Esophagus squamous epithelium (tissue), 5 donors: ENCODE measurements at places on chromosomes 13 and 19.

- DNase-seq: no peak
Measured at GRCh38 chr13:42873081-42873480, 91.7 kb downstream of the FAM216B start.

GRCh38 chr13:75652726-75653125 lies 16.6 kb downstream of the LMO7 start:
- no peak for DNase-seq

DNA sequence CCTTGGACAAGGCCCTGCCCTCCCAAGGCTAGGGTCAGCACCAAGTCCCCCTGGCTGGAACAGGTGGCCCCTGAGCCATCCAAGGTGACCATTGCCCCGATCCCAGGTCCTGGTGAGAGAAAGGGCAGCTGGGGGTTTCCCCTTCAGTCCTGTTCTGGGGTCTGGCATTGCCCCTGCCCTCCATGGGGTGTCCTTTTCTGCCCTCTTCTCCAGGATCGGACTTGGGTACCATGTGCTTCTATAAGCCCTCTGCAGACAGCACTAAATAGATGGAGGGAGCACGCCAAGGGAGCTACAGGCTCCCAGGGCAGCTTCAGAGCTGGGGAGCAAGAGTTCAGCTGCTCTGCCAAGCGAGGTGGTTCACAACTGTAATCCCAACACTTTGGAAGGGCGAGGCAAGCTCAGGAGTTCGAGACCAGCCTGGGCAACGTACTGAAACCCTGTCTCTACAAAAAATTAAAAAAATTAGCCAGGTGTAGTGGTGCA lies 13.5 kb upstream of the KCNN1 start:
- DNase-seq: no peak

- no peak for DNase-seq
Measured at GRCh38 chr13:48501705-48502104, 31.2 kb downstream of the RCBTB2 start.

- no peak for DNase-seq
Measured at GRCh38 chr19:45137179-45137761, 23.5 kb downstream of the NKPD1 start.

DNA sequence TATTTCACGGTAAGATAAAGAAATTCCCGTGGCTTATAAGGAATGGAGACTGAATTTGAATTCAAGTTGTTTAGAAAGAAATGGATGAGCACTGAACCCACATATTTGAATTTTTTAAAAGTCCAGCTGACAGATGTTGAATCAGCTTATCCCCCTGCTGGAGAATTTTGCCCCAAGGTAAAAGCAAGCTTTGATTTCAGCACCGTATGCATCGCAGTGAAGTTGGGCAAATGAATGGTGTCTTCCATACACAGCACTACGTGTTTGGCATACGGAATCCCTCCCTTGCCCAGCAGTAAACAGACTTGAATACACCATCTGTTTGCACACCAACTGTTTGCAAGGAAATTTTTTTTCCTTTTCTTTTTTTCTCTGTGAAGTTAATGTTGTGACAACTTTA lies 77.5 kb upstream of the PEG3 start:
- DNase-seq: no peak

- no peak for DNase-seq
Measured at GRCh38 chr13:78660495-78660857, 1.5 kb upstream of the OBI1 start.

DNA sequence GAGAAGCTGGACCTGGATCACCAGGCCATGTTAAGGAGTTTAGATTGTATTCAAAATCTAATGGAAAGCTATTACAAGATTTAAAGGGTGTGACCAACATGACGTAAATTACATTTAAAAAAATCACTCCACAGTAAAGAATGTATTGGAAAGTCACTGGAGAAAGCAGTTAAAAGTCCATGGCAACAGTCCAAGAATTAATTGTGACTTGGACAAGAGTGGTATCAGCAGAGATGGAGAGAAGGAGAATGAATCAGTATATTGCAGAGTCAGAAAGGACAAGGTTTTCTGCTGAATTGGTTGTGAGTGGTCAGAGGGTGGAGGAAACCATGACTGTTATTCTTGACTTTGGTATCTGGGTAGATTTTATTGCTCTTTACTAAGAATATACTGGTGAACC lies 535.1 kb upstream of the SLITRK1 start:
- no peak for DNase-seq

GRCh38 chr19:9673912-9674662 lies 813 bp downstream of the ZNF562 start:
- no peak for DNase-seq

GRCh38 chr19:41116261-41116660 lies 2.0 kb downstream of the CYP2F1 start:
- no peak for DNase-seq

- DNase-seq: no peak
Measured at GRCh38 chr13:19985219-19985556, 26.7 kb downstream of the ZMYM2 start.

DNA sequence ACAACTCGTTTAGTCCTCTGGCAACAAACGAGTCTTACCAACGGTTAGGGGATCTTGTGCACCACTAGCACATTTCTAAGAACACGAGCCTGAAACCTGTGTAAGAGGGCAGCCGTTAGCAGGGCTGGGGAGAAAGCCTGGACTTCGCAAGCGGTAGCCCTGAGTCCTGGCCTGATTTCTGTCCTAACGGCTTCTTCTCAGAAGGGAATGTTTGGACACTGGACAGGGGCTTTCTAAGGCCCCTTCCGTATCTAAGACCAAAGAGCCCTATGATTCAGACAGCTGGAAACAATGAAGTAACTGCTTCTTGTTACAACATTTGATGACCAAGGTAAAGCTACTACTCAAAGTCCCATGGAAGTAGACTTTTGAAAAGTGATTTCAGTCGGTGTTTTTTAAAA lies 2.2 kb downstream of the ANKRD10 start:
- DNase-seq: no peak

DNA sequence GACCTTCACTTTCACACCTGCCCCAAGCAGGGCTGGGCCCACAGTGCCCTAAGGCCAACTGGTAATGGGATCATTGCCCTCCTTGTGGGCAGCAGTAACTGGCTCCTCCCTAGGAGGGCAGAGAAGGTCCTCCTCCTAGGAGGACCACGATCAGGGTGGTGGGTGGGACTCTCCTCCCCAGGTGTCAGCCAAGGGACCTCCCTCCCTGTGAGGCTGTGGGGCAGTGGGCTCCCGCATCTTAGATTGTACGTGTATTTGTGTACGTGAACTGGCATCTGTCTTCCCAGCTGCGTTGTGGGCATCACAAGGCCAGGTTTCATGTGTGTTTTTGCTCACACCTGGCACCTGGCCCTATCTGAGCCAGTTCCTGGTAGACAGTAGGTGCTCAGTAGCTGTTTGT lies 111.8 kb downstream of the SOX1 start:
- no peak for DNase-seq

DNA sequence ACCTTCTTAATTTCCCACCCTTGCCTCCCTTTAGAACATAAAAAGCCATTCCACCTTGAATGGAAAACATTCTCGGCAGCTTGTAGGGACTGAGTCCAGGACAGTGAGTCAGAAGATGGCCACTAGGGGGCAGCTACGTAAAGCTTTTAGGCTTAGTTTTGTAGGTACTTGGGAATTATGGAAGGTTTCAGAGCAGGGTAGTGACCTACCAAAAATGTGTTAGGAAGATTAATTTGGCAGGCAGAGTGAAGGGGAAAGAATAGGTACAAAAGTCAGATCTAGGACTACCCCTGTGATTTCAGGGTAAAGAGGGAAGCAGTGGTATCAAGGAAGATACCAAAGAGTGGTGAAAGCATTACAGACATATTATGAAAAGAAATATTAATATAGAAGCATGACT lies 198.4 kb downstream of the NDFIP2 start:
- DNase-seq: no peak

DNA sequence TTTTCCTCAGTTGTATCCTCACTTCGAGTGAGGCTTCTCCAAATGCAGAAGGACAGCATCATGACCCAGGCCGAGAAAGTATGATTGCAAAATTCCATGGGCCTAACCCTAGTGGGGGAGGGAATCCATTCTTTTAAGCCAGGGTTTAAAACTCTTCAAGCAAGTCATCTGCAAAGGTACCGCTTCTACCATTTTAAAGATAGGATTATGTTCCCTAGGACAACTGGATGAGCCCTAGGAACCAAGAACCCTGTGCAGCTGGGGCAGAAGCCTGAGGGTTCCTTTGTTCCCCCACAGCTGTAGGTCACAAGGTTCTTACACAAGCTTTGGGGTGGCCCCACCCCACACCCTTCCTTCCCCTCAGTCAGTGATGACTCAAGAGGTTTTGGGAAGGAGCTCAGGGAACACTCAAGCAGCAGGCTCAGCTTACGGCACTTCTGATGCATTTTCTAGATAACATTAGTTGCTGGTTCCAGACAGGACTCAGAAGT lies 13.5 kb downstream of the ARL11 start:
- peak; percentile 14 for DNase-seq

DNA sequence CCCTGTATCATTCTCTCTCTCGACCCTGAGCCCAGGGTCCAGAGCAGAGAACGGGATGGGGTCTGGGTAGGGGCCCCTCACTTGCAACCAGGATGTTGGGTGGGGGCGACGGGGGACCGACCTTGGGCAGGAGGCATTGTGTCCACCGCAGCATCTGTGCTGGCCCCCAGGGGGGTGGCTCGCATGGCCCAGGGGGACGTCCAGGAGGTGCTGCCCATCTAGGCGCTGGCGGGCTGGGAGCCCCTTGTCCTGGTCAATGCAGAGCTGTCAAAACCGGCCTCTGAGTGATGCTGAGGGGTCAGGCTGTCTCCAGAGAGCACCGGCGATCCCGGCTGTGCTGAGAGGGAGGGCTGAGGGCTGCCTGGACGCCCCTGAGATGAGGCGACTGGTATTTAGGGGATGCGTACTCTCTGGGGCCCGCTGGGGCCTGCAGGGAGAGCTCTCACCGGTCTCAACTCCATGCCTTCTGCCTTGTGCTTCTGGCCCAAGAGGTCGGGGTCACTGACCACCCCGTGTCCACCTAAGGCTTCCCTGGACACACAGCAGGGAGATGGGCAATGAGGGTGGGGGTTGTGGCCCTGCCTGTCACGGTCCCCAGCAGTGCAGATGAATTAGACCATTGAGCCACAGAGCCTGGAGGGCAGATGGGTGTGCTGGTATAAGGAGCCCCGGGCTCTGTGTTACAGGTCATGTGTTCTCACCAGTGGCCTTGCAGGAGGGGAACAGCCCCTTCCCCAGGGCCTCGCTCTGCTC lies 8.6 kb downstream of the RPS9 start:
- no peak for DNase-seq

- no peak for DNase-seq
Measured at GRCh38 chr19:55345818-55346724, 6.4 kb downstream of the KMT5C start.

GRCh38 chr19:58558066-58558622 lies at the start of gene UBE2M:
Gene UBE2M, minus strand, starts transcription at chr19:58558611. Its CDS starts 230 bp downstream, at chr19:58558381.
- DNase-seq: no peak

- DNase-seq: no peak
Measured at GRCh38 chr13:30529085-30529834, 63.5 kb upstream of the HMGB1 start.

DNA sequence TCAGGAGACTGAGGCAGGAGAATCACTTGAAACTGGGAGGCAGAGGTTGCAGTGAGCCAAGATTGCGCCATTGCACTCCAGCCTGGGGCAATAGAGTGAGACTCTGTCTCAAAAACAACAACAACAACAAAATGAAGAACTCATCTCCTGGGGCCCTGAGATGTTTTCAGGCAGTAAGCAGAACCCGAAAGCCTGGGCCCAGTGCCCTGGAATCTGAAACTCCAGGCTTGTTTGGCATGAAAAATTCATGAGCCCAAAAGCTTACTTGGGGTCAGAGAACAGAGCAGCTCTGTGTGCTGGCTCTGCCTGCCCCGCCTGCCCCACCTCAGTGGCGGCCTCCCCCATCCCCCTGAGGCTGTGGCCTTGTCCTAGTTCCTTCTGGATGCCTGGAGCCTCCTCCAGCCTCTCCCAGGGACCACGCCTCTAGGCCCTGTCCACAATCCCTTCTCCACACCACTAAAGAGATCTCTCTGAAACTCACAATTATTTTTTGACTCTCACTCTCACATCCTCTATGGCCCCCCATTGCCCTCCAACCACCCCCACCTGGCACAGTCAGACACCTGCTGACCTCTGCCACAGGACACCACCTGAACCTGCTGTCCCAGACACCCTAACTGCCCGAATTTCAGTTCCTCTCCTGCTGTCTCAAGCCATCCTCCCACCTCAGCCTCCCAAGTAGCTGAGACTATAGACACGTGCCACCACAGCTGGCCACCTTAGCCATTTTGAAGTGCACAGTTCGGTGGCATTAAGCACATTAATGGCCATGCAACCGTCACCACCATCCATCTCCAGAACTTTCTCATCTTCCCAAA lies 6.9 kb upstream of the AP1M2 start:
- DNase-seq: no peak

DNA sequence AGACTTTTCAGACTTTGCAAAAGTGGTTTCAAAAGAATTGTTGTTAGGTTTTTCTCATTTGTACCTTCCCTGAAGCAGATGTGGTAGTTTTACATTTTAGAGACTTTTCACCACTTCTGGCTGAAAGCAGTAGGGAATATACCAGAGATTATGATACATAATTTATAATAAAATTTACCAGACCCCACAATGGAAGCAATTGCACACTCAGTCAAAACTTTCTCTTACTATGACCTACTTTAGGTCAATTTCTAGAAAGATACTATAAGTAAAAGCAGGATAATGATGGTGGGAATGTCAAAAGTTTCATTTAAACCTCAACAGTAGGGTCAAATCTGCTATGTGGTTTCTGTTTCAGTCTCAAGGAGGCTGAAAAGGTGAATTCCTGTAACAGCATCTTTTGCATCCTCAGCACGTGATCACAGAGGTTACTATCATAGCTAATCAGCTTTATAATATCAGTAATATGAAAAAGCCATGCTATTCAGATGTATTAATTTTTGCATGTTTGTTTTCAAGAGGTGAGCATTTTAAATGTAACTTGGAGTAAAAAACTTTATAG lies 26.9 kb downstream of the PCCA start:
- no peak for DNase-seq

- no peak for DNase-seq
Measured at GRCh38 chr19:41193430-41194156, 574 bp downstream of the CYP2S1 start.

- DNase-seq: no peak
Measured at GRCh38 chr13:109743706-109744453, 42.5 kb downstream of the IRS2 start.

- no peak for DNase-seq
Measured at GRCh38 chr19:47313754-47314295, 4.2 kb downstream of the C5AR1 start.

GRCh38 chr19:5096536-5096935 lies 127.6 kb downstream of the KDM4B start:
- no peak for DNase-seq

DNA sequence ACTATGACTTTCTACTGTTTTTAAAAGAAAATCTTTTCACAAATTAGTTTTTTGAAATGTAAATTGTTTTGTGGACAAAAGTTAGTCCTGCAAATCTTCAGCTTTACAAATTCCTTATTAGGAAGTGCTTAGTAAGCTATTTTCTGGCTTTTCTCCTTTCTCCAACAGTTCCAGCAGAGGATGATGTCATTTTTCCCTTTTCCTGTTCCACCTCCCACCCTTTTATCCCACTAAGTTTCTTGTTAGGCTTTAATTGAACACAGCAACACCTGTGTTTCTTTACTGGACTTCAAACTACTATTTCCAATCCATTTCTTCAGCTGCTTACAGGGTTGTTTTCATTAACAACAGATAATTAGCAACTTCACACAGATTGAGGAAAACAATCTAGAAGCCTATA lies 389.2 kb downstream of the NDFIP2 start:
- DNase-seq: no peak
